RKO (cell line): ENCODE measurements at places on chromosomes 6 and 20.
A peak's percentile ranks its signal among the peaks of the same experiment; 100 is the strongest.

GRCh38 chr6:84739866-84740208, 24.6 kb downstream of the TBX18 start:
- no peak for DNase-seq

DNA sequence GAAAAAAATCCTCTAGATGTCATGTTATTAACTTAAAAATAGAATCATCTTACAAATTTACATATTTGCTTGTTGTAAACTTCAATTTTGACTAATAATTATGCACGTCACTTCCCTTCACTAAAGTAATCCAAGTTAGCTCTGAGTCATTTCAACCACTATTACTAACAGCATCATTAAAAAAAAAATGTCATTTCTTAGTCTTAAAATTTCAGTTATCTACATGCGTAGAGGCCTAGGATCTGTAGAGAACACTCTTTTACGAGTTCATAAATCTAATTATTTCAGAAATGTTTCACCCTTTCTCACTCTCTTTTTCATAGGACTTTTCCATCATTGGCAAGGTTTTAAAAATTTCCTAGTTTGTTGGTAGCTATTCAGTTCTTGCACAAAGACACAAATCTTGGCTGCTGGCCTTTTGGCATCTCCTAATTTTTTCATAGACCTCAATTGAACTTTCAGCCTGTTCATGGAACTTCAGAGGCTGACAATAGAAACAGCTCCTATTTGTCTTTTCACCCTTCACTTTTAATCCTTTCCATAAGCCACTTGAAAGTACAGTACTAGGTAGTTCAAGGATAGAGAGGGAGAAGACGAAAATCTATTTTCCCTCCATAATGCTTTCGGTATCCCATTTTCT, 61.5 kb downstream of the OGFRL1 start:
- DNase-seq: peak; percentile 65

GRCh38 chr6:105111105-105111504, 68.7 kb downstream of the POPDC3 start:
- DNase-seq: no peak

DNA sequence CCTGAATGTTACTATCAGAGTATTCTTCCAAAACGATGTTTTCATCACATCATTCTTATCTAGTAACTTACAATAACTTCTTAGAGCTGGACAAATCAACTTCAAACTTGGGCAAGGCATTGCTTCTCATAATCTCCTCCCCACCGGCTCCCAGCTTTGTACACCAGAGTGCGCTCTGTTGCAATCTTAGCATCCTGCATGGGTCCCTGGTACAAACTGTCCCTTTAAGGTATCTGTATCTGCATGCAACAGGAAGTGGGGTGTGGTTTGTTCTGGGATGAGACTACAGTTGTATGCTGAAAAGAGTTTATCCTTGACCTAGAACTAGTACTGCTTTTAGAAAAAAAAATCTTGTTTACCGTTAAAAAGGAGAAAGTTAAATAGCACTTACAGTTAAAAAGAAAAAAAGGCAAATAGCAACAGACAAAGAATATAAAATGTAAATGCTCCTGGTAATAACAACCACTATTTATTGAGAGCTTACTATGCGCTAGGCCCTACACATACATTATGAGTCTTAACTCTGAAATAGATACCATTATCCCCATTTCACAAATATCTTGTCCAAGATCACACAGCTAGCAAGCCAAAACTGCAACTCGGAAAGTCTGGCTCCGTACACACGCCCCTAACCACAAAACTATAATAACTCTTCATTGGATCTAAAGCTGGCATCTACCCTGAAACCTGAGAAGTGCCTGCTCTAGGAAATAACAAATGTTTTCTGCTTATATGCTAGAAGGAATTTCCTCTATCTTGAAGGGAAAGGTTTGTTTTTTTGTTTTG, 9.8 kb upstream of the HECA start:
- DNase-seq: peak; percentile 76

GRCh38 chr20:46171476-46171875, 53.4 kb downstream of the CD40 start:
- no peak for DNase-seq

GRCh38 chr6:46098678-46099077, 31.1 kb upstream of the ENPP4 start:
- no peak for DNase-seq

GRCh38 chr6:4297348-4297747, 162.0 kb upstream of the ECI2 start:
- DNase-seq: no peak

- DNase-seq: no peak
Measured at GRCh38 chr6:84052204-84052882, 18.8 kb downstream of the MRAP2 start.

GRCh38 chr20:36441416-36441815, 99.9 kb upstream of the MYL9 start:
- DNase-seq: no peak

- no peak for DNase-seq
Measured at GRCh38 chr6:15677822-15678221, 15.0 kb upstream of the DTNBP1 start.

DNA sequence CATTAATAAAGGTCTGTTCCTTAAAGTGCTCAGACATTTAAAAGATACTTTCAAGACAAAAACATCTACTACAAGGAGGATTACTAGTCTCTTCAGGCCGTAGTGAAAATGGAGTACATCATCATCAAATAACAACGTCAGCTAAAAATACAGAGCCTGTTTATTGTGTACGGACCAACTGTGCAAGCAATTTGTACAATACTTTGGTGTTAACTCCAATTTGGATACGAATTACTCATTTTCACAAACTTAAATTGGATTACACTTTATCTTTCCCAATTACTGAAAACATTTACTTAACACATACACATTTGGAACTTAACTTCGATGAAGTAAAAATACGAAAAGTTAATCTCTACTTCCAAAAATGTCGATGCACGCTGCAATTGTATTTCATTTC, 802 bp downstream of the CYP39A1 start:
- DNase-seq: peak; percentile 55

DNA sequence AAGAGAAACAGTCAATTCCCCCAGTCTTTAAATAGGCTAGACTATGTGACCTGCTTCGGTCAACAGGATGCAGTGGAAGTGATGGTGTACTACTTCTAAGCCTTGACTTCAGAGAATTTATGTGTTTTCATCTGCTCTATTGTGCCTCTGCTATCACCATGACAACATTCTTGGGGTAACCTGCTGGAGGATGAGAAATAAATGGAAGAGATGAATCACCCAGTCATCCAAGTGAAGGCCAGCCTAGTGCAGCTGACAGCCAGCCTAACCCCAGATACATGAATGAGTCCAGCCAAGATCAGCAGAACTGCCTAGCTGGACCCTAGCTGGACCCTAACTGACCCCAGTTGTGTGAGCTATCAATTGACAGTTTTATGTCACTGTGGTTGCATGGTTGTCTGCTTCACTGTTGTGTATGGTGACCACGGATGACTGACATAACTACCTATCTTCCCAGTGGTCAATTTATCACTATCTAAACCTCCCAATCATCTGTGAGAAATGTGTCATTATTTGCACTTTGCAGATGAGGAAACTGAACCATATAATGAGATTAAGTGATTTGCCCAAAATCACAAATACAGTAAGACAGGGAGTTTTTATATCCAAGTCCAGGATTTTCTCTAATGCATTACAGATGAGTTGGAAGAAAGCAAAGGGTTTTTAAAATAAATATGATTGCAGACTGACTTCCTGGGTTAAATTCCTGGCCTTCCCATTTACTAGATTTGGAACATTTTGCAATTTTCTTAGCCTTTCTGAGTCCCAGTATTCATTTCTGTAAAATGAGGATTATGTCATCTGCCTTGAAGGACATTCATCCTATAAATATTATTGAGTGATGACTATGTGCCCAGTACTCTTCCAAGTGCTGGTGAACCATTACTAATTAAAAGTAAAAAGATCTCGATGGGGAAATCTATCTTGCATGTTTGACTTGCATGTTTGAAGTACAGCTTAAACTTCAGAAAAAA, 136.4 kb upstream of the PLCB4 start:
- DNase-seq: peak; percentile 7
